Muscle of arm (tissue), 14 donors: ENCODE measurements at places on chromosomes 7 and 10.

DNA sequence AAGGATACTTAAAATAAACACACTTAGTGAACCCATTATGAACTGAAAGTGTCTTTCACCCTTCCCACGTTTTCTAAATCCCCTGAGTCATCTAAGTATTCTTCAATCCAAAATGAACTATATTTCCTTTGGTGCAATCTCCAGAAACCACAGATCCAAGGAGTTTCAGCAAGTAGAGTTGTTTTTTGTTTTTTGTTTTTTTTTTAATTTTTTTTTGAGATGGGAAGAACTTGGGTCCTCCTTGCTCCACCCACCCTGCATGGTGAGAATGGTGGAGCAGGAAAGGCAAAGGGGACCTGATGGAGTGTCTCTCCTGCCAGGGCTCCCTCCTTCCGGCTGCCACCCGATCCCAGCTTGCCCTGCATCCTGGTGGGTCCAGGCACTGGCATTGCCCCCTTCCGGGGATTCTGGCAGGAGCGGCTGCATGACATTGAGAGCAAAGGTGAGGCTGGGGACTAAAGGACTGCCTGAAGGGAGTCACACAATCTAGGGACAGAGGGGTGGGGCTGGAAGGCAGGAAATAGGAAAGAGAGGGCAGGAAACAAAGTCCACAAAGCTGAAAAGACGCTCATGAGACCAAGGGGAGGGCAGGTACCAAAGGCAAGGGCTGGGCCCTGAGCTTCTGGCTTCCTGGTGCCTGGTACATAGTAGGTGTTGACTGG lies 12.1 kb downstream of the ATG9B start:
- DNase-seq: no peak

DNA sequence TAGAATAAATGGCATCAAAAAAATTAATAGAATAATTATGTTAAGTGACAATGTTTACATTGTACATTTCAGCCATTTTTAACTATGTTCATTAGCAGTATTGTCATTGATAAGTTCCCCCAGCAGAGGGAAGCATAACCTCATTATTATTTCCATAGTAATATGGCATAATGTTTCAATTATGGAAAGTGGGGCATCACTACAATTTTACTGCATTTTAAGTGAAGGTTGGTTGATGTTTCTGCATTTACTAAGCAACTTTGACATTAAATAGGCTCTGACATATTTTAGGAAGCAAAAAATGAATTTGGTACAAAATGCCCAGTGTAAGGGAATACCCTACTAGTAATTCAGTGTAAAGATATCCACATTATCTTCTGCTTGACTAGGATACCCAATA lies 218.3 kb downstream of the SEMA3A start:
- peak; percentile 56 for DNase-seq

GRCh38 chr7:158649279-158649678 lies 55.3 kb downstream of the NCAPG2 start:
- DNase-seq: peak; percentile 13

- no peak for DNase-seq
Observed at GRCh38 chr10:71770789-71771188, 2.5 kb downstream of the VSIR start.

DNA sequence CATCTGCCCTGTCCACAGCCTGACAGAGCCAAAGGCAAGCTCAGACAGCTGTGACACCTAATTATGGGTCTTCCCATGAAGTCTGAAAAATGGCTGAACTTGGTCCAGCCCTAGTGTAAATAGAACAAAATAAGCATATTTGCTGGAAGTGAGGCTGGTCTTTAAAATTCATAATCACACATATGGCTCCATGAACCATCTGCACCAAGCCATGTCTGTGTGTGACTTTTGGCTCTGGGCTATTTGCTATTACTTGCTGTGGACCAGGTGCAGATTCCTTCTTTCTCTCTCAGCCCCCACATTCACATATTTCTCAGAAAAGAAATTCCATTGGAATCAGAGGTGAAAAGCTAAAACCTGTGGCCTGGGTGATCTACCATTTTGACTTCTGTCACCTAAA lies 175.9 kb downstream of the PDE1C start:
- DNase-seq: no peak

DNA sequence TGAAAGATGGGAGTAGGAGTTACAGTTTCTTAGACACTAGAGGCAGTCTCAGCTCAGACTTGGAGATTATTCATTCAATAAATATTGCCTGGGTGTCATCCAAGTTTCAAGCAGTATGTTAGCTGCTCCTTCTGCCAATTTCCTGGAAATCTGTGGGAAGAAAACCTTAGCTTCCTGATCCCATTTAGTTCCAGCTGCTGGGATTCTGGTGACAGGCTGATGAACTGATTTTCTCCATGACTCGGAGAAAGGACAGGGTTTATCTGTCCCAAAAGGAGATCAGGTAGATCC lies 95.8 kb downstream of the CLEC2L start:
- DNase-seq: peak; percentile 75

GRCh38 chr7:130349911-130350782 lies 5.5 kb downstream of the CPA5 start:
- DNase-seq: no peak

GRCh38 chr7:9023675-9024294 lies 590.4 kb downstream of the NXPH1 start:
- DNase-seq: no peak
